ENCODE measurements at places on chromosomes 3 and 15. TPM values are rescaled to one million over a fixed set of nuclear protein-coding genes. Genes with fewer than 3 reads are reported as not detected.

Gene C3orf85
- polyA plus RNA-seq: not detected

- DNase-seq: no peak
Observed at GRCh38 chr15:92914768-92915221, 14.7 kb downstream of the CHD2 start.

DNA sequence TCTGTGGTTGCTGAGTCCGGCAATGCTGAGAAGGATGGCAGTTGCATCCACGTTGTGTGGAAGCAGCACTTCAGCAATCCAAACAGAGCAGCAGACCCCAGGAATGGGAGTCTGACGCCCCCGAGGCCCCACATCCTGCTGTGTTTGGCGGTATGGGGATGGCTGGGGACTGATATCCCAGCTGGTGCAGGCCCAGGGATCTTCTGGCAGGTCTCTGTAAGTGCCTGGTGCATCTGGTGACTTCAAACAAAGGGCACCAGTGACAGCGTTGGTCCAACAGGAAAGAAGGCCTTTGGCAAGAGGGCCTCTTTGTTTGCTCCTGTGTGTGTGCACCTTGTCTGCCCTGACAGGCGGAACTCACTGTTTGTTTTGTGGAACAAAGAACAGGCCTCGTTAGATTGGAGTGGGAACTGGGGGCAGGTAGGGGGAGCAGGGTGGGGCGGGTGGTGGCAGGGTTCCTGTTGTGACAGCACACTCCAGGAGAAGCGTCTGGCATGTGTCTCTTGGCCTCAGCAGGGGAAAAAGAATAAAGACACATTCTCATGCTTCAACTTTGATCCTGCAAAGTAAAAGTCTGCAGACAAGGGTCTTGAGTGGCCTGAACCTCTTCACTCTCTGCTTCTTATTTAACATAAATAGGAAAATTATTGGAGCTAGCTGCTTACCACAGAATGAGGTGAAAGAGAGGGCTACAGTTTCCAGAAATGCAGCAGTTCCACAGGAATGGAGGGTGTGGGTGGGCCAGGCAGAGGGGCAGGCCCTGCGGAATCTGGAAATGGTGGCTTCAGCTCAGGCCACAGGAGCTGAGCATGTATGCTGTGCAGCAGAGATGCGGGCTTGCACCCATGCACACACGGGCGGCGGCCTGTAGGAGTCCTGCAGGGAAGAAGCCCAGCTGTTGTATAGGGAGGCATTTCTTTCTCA, 94.5 kb upstream of the MYZAP start:
- no peak for DNase-seq

Gene GABRR3
- not detected for polyA plus RNA-seq

- DNase-seq: no peak
Observed at GRCh38 chr3:111332488-111333080, 209.4 kb upstream of the CD96 start.
